ENCODE measurements at places on chromosomes 4 and X.

GRCh38 chrX:87525771-87526229 is 8.2 kb downstream of the KLHL4 start:
- no peak for DNase-seq

GRCh38 chr4:15870079-15870478 is 68.5 kb downstream of the FGFBP1 start:
- no peak for DNase-seq

DNA sequence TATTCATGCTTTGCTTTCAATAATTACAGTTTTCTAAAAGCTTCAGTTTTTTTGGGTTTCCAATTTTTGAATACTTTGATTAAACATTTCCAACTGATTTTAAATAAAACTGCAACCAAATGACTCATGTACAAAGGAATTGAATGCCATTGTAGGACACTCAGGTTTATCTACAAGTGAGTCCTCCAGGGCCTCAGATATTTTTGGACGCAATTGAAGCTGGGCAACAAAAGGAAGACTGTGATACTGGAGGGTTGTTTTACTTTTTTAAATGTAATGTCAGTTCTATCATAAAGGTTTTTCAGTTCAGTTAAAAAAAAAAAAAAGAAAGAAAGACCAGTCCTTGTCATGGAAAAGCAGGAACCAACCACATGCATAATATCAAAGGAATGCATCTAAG is 64.2 kb downstream of the MAGEA10 start:
- DNase-seq, result no peak

DNA sequence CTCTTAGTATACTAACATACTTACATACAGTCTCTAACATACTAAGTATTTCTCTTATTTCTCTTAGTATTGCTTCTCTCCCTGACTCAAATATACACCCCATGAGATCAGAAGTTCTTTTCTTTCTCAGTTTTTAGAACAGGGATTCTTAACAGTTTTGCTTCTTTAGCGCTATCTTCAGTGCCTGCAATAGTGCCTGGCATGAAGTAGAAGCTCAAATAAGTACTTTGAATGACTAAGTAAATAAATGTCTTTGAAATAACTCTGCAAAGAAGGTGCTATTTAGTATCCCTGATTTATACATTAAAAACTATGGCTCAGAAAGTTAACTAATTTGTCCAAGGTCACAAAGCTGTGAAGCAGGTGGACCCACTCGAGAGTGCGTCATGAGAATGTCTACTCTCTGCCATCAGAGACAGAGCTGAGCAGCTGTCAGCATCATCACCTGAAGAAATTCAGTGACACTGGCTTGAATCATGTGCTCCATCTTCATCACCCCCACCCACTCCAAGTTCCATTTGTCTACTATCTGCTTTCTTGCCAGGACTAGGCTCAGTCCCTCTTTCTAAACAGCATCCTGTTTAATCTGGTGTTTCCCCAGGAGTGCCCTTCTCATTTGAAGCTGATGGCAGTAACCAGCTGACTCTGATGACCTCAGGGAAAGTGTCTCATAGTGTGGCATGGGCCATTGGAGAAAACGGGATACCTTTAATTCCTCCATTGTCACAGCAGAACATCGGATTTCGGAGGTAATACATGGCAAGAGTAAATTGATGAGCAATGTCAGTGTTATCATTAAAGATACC is 83.1 kb downstream of the CC2D2A start:
- DNase-seq, result no peak

GRCh38 chr4:23720556-23720955 is 169.3 kb downstream of the PPARGC1A start:
- no peak for DNase-seq

- no peak for DNase-seq
Observed at GRCh38 chr4:183455431-183456195, 11.2 kb downstream of the CDKN2AIP start.

DNA sequence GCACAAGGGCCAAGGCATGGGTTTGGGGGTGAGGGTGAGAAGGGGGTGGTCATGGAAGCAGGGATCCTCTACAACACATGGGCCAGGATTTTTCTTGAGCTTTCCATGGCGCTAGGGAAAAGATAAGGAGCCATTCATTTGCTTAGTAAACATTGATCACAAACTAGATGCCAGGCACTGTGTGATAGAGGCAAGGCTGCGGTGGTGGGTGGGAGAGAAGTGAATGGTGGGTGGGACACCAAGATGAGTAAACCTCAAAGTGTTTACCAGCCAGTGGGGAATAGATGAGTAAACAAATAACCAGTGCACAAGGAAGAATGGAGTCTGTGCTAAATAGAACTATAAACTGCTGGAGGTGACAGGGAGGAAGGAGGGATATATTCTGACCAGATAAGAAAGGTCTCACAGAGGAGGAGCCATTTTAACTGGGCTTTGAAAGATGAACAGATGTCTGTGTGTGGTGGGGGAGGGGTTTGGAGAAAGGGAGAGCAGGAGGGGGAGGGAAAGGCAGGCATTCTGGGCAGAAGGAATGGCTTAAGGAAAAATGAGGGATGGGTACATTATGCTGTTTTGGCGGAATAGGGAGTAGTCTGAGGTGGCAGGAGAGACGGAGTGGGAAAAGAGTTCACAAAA is 48.0 kb upstream of the LAS1L start:
- no peak for DNase-seq

DNA sequence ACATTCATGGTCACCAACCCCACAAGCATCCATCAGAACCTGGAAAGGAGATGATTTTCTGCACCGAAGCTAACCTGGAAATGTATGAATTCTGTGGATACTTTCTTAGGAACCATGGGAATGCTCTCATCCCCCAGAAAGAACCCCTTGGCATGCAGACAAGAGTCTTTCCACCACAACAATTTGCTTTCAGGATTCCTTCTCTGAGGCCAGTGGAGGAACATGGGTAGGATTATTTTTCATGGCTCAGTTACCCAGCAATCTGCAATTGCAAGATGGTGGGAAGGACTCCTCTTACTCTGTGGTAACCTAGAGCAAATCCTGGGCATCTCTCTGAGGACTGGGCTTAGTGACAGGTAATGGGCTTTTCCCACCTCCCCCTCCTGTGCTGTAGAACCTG is 131.9 kb upstream of the MSX1 start:
- no peak for DNase-seq

DNA sequence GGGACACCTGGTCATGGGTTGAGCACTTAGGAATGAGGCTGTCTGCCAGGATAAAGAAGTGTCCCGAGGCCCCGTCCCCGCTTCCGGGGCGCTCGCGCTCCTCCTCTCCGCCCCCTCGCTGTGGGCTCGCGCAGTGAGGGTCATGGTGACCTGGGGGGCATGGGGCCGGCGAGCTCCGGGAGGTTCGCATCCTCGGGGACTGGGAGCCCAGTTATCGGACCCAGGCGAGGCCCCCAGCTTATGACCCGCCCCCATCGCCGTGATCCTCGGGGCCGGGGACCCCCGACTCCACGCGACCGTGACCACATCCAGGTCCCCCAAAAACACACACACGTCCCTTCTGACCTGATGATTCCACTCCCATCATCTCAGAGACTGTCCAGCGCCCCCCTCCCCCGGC is 35.3 kb upstream of the SRPX start:
- no peak for DNase-seq

- no peak for DNase-seq
Observed at GRCh38 chrX:151393514-151393913, 3.5 kb upstream of the VMA21 start.

DNA sequence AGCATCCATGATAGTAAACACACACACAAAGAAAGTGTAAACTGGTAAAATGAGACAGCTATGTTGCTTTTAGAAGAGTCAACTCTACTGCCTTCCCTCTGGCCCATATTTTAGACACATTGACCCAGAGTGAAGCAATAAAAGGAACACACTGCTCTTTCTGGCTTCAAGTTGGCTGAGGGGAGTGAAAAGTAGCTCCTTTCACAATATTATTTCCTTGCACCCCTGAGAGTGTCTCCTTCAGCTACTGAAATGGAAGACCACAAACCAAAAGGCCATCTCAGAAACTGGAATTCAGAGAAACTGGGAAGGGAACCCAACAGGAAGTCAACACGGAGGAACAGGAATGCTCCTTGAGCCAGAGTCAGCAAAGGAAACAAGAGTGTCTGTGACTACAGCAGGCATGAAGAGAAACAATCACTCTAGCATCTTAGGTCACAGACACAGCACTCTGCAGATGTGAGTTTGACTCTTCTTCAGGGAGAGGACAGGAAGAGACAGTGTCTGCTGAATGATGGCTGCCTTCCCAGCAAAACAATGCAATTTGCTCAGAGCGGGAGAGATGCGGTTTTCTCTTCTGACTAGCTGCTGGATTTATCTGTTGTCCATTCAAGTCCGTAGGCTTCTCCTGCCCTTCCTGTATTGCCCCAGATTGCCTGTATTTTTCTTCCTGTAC is 106.7 kb downstream of the SPATA18 start:
- no peak for DNase-seq

DNA sequence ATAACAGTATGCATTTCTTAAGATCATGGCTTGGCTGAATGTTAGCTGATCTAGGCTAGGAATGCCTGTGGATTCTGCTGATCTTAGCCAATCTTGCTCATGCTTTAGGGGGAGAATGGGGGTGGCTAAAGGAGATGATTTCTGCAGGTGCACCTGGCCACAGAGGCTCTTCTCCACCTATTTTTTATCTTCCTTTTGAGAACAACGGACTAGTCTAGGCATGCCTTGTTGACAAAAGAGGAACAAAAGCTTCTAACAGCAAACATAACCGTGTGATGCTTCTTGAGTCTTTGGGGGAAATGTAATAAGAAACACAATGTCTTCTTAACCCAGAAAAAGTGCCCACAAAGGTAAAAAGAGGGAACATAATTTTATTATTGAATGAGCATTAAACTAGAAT is 743.5 kb downstream of the ARAP2 start:
- no peak for DNase-seq

DNA sequence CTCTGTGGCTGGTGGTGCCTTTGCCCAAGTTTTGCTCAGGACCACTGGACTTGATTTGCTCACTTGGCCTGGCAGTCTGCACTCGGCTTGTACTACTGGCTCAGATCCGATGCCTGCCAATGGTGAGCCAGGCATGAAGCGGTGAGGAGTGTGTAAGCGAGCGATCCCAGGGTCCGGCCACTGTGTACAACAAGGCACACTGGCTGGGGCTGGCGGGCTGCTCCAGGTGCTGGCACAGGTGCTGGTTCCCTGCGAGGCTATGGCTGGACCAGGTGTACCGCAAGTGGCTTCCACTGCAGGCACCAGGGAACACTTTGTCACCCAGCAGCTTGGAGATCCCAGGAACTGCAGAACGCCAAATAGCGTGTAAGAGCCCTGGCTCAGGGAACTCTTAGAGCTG is 329.7 kb downstream of the CCSER1 start:
- no peak for DNase-seq

DNA sequence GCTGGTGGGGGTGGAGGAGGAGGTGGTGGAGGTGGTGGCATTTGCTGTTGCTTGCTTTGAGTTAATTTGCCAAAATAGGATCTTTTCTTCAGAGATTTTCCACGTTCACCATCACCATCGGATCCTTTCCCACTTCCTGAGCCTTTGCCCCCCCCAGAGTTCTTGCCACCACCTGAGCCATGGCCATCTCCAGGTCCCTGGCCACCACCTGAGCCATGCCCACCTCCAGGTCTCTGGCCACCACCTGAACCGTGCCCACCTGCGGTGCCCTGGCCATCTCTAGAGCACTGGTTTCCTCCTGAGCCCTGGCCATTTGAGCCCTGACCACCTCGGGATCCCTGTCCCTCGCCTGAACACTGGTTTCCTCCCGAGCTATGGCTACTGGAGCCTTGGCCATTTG is 1.9 kb downstream of the IRS4 start:
- DNase-seq, result no peak

GRCh38 chr4:83074086-83074704 is 39.2 kb downstream of the COPS4 start:
- DNase-seq, result peak; percentile 73

DNA sequence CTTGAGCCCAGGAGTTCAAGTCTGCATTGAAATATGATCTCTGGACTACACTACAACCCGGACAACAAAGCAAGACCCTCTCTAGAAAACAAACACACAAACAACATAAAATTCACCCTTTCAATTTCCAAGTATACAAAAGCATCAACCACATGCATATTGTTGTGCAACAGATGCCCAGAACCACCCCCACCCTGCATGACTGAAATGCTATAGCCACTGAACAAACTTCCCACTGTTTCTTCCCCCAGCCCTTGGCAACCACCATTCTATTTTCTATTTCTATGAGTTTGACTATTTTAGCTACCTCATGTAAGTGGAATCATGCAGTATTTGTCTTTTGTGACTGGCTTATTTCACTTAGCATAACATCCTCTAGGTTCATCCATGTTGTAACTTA is 14.2 kb upstream of the C4orf51 start:
- no peak for DNase-seq

DNA sequence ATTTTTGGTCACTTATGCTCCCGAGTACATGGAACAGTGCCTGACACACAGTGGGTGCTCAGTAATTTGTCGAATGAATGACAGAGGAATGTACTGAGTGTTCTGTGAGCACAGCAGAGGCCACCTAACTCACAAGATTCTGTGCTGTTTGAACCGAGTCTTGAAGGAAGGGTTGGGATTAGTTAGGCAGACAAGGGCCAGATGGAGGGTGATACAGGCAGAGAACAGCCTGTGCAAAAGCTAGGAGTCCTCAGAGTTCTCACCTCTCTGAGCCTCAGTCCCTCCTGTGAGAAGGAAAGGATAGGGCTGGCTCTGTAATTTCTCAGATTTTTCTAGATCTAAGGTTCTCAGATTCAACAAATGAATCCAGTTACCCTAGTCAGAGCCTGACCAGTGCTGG is 108.8 kb downstream of the NHSL2 start:
- DNase-seq, result no peak

GRCh38 chr4:2125023-2125422 is 65.9 kb downstream of the NAT8L start:
- DNase-seq, result no peak

GRCh38 chr4:22372986-22373385 is 142.9 kb downstream of the ADGRA3 start:
- no peak for DNase-seq

DNA sequence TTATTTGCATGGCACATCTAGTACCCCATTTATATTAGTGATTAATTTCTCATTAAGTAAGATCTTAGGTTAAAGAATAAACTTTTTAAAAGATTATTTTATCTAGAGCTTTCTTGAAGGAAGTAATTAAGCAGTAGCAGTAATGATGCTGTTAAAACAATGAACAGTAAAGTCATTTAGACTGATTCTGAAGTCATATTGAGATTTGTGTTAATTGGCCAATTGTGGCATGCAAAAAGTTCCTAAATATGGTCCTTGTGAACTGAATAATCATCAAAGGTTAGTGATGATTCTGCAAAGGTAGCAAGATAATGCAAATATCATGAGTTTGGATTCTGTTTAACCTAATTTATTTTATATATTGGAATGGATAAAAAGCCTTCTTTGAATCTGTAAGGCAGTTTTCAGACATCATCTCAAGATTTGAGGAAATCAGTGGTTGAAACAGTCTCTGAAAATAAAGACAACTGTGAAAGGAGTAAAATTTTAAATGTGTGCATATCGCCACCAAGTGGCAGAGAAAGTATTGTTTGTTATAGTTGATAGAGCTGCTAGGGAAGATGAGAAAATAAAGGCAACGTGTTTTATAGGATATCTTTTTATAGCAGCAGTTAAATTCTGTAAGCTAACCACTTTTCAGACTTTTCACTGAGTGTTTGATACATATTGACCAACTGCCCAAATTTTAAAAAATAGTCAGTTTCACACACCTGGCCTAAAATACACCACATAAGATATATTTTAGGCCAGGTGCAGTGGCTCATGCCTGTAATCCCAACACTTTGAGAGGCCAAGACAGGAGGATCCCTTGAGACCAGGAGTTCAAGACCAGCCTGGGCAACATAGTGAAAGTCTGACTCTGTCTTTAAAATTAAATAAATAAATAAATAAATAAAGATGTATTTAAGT is 79.6 kb downstream of the CCKAR start:
- no peak for DNase-seq

Measured in AG09319 (cell line).